ENCODE measurements at places on chromosomes 13 and 19.

DNA sequence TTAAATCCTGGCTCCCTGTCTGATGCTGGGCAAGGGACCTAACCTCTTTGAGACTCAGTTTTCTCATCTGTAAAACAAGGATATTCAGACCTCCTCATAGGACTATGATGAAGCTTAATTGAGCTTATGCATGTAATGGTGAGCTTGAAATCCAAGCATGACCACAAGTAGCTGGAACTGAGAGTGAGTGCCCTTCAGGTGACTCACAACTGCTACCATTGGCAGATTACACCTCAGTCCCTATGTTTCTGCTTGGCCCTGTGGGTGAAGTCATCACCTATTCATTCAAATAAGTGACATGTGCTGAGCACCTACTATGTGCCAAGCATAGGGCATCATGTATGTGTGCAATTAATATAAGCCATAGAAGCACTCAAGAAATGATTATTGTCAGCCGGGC, 25.7 kb downstream of the NOVA2 start:
- DNase-seq, result no peak

GRCh38 chr13:95756072-95756471, 79.1 kb downstream of the DNAJC3 start:
- no peak for DNase-seq

- no peak for DNase-seq
Observed at GRCh38 chr19:12833418-12833737, 1.0 kb downstream of the RTBDN start.

GRCh38 chr13:27980280-27980998, 8.1 kb downstream of the URAD start:
- DNase-seq, result no peak

- DNase-seq, result peak; percentile 34
Observed at GRCh38 chr19:9205501-9206113, 13.8 kb downstream of the OR7D4 start.

- DNase-seq, result no peak
Observed at GRCh38 chr13:62292714-62293480, 877.2 kb upstream of the PCDH20 start.

DNA sequence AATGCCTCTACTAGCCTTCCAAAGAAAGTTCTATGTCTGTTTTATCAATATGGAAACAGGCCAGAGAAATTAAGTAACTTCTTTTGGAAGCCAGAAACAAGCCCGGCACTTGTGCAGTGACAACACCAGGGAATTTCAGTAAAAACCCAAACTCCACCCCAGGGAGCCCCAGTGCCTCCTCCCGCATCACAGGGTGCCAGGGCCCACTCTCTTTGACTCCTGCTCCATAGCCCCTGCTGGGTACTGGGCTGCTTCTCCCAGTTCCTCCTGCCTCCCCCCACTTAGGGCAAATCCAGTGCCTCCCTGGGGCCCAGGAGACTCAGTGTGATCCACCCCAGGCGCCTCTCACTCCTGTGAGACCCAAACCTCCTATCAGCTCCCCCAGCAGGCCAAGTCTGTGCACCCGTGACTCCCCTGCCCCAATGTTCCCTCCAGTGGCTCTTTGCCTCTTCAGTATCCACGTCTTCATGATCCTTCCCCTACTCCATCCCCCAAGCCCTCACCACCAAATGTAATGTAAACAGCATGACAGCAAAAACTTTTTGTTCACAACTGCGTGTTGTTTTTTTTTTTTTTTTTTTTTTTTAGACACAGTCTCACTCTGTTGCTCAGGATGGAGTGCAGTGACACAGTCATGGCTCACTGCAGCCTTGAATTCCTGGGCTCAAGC, 2.3 kb upstream of the FFAR3 start:
- DNase-seq, result no peak

DNA sequence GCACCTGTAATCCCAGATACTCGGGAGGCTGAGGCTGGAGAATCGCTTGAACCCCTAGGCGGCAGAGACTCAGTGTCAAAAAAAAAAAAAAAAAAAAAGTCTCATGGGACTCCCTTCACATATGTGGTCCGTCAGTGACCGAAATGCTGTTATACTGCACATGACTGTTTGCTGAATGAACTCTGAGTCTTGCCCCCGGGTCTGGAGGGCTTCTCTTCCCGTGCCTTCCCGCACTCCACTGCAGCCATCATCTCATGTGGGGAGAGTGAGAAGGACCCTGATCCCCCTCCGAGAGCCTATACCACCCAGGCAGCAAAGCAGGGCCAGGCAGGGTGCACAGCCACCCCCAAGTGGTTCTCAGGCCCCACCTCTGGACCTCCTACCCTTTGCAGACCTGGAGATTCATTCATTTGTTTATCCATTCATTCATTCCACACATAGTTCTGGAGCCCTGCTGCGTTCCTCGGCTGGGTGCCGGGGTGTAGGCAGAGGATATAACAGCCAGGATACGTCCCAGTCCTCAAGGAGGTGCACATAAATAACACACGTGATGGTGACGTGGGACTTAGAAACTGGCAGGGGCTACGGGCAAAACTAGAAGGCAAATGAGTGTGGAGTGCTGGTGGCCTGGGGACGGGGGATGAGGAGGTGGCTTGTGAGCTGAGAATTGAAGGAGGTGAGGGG, 14.2 kb downstream of the NDUFA11 start:
- DNase-seq, result no peak

DNA sequence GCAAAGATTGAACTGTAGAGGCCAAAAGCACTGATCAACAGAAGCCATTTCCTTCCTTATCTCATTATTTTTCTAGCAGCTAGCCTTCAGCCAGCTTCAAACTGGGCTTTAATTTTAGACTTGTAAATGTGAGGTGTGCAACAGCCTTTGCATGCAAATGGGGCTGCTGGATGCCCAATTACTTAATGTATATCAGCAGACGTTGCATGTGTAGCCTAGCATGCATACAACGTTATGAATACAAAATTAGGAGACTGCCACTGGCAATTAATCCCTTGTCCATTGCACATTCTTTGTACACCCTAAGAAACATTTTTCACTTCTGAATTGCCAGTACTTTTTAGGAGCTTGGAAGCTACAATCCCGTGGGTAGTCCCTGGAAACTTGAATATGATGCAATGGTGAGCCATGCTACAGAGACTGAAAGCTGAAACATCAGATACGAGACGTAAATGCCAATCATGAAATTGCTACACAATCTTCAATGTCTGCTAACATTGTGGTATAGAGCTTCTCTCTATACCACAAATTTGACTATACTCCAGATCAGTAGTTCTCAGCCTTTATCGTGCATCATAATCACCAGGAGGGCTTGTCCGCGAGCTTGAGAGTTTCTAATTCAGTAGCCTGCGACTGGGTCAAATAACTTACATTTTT, 20.2 kb downstream of the EPSTI1 start:
- no peak for DNase-seq

- no peak for DNase-seq
Observed at GRCh38 chr19:18340190-18340989, at the start of gene PGPEP1. Gene PGPEP1, plus strand, starts transcription at chr19:18340598. Its CDS starts 84 bp downstream, at chr19:18340682.

DNA sequence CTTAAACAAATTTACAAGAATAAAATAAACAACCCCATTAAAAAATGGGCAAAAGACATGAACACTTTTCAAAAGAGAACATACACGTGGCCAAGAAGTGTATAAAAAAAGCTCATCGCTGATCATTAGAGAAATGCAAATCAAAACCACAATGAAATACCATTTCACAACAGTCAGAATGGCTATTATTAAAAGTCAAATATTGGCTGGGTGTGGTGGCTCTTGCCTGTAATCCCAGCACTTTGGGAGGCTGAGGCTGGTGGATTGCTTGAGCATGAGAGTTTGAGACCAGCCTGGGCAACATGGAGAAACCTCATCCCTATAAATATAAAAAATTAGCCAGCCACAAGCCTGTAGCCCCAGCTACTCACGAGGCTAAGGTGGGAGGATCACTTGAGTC, 89.9 kb downstream of the UBL3 start:
- DNase-seq, result no peak

GRCh38 chr19:14107581-14108461, 9.7 kb downstream of the PRKACA start:
- no peak for DNase-seq

DNA sequence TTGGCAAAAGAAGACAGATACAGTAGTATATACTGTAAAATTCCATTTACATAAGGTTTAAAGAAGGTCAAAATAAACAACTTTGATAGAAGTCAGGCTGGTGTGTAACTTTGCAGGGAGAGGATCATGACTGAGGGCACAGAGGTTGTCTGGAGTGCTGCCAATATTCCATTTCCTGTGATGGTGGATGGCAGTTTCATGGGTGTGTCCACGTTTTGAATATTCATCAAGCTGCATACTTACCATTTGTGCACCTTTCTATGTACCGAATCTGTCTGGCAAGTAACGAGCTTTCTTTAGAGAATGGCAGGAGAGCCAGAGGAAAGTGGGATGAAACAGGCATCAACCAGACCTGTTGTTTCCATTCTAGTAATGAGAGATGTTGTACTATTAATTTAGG, 420.5 kb upstream of the HTR2A start:
- DNase-seq, result no peak

- DNase-seq, result no peak
Observed at GRCh38 chr13:39875111-39875987, 219.9 kb downstream of the COG6 start.

GRCh38 chr19:51196181-51196580, 28.7 kb upstream of the CD33 start:
- no peak for DNase-seq

GRCh38 chr19:19631346-19631745, 3.3 kb upstream of the LPAR2 start:
- no peak for DNase-seq

- DNase-seq, result no peak
Observed at GRCh38 chr13:109761695-109762094, 24.7 kb downstream of the IRS2 start.

DNA sequence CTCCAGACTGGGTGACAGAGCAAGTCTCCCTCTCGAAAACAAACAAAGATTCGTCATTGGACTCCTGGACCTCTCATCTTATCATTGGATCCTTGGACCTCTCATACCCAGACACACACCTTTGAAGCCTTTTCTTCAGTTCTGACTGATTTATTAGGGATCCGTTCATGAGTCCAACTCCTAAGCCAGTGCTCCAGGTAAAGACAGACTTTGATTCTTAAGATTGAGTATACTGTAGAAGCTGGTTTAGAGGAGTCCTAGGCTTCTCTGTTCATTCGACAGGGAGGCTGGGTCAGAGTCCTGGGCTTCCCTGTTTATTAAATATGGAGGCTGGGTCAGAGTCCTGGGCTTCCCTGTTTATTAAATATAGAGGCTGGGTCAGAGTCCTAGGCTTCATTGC, 38.7 kb downstream of the SACS start:
- DNase-seq, result no peak

GRCh38 chr19:54100561-54100960, at the start of gene OSCAR:
Gene OSCAR, minus strand, starts transcription at chr19:54100803. Its CDS starts 11 bp downstream, at chr19:54100792.
- no peak for DNase-seq

GRCh38 chr13:36428086-36428485, 4.2 kb upstream of the CCNA1 start:
- no peak for DNase-seq

- no peak for DNase-seq
Observed at GRCh38 chr19:32203161-32203560, 142.2 kb upstream of the ZNF507 start.

- peak; percentile 63 for DNase-seq
Observed at GRCh38 chr13:98509271-98510155, 67.4 kb downstream of the STK24 start.

DNA sequence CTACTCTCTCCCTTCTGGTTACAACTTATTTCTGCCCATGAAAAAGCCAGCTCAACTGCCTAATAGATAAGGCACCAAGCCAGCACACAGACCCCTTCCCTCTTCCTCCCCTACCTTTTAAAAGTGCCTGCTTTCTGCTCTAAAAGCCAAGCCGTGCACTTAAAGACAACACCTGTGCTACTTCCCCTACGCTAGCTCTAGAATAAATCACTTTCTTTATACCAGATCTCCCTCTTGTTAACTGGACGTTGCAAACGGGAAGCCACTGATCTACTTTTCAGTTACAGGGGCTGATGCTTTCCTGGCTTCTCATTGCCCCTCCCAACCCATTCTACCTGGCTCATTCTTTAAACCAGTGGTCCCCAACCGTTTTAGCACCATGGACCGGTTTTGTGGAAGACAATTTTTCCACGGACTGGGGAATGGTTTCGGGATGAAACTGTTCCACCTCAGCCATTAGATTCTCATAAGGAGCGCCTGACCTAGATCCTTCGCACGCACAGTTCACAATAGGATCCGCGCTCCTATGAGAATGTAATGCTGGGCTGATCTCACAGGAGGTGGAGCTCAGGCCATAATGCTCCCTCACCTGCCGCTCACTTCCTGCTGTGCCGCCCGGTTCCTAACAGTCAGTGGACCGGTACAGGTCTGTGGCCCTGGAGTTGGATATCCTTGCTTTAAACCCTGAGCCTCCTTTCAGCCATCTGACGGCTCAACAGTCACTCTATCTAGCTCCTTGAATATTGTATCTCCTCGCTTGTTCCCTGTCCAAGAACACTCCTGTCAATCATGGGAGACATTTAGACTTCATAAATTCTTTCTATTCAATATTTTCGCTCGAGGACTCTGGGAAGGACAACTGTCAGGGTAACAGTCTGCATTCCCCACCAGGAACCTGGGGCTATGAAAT, 841 bp upstream of the ZNF223 start:
- DNase-seq, result no peak

- no peak for DNase-seq
Observed at GRCh38 chr13:51726446-51727193, 77.3 kb downstream of the DHRS12 start.

DNA sequence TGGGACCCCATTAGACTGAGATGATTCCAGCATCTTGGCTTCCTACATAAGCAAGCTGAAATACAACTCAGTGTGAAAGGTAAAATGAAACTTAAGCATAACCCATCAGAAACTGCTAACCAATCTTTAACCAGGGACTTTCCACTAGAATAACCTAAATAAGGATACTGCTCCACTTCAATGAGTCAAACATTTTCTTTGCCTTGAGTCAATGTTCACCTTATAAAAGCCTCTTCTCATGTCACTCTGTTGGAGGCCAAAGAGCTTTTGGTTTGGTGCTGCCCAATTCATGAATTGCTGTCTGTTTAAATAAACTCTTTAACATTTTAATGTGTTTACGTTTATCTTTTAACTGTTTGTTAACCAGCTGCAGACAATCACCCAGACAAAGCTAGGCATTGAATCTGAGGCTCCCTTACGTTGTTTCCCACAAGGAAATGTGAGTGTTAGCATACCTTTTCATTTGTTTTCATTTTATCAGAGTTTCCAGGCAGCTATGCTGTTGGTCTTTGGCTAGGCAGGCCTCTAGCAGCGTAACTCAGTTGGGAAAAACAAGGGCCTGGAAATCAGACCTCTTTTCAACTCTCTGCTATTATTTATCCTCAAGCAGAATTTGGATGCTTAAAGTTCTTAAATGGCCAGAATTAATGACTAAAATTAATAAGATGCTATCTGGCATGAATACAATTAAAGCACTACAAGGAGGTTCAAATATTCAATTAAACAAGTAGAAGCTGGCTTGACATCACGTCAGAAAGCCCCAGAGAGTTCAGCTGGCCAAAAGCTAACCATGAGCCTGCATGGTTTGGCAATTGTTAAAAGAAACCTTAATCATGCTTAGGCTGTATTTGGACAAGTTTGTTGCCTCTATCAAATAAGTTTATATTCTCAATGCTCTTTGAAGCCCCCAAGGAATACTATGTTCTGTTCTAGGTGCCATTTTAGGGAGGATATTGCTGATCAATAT, 200.2 kb downstream of the DCLK1 start:
- DNase-seq, result no peak

Data from HCT116 (cell line).